ENCODE measurements at places on chromosomes 7 and 10.
A peak's percentile ranks its signal among the peaks of the same experiment; 100 is the strongest.

GRCh38 chr10:119306514-119306951 lies 99.2 kb downstream of the GRK5 start:
- DNase-seq: no peak

- DNase-seq: peak; percentile 43
Observed at GRCh38 chr7:50473531-50473930, 23.4 kb upstream of the FIGNL1 start.

DNA sequence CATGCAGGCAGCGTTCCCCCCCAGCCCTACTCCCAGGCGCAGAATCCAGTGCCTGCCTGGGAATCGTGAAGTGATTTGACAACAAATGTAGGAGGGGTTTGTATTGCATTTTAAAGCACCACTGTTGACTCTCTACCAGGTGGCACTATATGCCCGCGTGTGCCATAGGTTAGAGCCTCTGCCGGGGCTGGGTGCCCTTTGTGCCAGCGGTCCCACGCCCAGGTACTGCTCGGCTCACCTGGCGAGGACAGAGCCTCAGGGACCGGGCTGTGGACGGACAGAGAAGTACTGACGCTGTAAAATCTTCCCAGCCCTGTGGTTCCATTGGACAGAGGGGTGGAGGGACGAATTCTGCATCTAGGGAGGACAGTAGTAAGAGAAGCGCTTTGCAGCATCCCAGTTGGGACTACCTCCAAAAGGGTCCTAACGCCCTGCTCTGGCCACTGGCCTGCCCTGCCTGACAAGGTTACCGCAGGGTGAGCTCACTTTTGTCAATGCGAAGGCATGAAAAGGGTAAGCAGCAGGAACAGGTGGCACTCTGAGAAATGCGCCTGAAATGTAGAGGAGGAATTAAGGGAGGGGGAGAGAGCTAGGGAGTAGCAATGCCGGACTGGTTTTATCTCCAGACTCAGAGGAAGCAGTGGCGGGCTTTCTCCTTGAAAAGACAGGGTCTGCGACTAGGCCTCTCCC lies 788 bp upstream of the CACNA2D1 start:
- DNase-seq: no peak

- DNase-seq: no peak
Observed at GRCh38 chr7:93307131-93307660, 75.0 kb downstream of the VPS50 start.

DNA sequence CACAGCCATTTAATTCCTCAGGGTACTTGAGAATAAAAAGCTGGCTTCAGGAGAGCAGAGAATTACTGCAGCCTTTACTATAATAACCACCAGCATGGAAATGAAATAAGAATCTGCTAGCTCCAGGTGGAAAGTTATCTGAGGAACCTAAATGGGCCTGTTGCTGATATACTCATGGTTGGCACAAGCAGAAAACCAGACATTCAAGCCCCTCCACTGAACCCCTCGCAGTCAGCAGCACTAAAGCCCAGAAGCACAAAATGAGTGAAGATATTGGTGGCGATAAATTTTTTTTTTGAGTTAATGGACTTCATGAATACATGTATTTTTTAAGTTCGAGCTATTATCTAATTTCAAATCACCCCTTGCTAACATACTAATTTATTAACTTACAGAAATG lies 303.9 kb upstream of the NRP1 start:
- no peak for DNase-seq

DNA sequence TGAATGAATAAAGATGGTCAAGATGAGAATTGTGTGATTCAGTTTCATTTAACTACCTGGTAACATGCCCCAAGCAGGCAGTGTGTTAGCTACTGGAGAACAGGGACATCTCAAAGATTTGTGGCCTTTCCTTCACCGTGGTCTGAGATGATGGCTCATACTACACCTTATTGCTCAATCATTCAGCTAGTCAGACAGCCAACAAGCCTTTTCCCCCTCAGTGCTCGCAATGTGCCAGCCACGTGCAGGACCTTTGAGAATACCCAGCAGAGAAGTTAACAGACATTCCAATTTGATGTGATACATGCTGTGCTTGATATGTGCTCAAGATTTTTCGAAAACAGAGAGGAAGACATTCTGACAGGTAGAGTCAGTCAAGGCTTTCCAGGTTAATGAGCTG lies 562.8 kb downstream of the SUGCT start:
- DNase-seq: no peak

DNA sequence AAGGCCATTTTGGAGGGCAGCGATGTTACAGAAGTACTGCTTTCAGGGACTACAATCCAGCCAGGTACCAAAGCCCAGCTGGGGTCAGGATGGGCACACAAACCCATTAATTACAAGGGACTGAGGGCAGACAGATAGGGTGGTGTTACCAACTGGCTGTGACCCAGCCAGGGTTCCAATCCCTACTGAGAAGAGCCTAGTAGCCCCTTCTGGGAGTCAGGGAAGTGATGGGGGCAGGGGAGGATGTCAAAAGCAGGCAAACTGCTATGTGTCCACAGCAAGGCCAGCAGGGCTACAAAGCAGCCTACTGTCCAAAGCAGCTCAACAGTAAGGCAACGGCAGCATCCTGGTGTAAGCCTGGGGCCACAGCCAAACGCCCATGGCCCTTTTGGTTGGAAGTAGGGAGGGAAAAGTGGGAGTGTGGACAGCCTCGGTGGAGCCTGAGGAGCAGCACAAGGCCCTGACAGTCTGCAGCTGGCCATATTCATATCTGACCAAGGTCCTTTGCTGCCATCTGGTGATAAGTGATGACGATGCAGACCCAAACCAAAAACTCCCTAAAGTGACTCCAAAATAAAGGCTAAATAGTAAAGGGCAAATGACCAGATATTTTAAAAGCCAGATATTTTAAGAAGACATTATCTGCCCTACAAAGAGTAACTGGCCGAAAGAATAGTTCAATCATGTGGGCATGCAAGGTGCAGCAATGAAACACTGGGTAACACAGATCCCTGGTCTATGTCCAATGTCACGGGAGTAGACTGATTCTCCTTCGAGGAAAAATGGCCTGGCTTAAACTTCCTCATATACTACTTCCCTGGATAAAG lies 56.9 kb downstream of the XPNPEP1 start:
- DNase-seq: no peak

DNA sequence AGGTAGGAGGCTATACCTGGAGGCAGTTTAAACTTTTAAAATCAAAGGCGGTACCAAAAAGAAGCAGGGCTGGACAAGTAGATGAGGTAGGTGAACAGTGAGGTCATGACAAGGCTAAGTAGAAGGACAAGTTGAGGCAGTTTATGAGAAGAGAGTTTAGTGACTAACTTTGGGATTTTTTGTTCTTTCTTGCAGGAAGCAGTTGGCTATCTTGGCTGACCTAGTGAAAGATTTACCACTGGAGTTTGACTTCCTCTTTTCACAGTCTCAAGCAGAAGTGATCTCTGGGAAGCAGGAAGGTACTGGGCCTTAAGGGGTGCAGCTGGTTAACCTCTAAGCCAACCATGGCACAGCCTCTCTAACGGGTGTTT lies 26.3 kb downstream of the ENTPD7 start:
- no peak for DNase-seq

GRCh38 chr7:108253275-108254044 lies 123.3 kb upstream of the LAMB4 start:
- no peak for DNase-seq

GRCh38 chr7:75536491-75536890 lies 44.4 kb downstream of the SPDYE5 start:
- DNase-seq: no peak

- no peak for DNase-seq
Observed at GRCh38 chr7:19530261-19530660, 178.6 kb downstream of the POLR1F start.

GRCh38 chr7:41592236-41592635 lies 110.7 kb downstream of the INHBA start:
- DNase-seq: no peak

DNA sequence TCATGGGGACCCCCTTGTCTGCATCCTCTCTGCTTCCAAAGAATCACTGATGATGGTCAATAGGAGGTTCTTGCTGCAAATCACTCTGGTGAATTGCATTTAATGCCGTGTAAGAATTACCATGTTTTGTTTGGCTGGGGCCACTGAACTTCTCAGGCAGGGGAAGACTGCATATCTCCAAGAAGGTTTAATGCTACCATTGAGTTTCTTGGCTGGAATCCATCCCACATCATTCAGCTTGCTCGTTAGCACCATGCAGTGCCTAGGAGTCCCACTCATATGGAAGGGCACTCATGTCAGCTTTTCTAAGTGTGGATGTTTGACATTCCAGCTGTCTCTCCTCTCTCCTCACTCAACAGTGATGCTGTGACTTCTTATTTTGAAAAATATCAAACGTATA lies 50.2 kb upstream of the BAMBI start:
- DNase-seq: no peak

- no peak for DNase-seq
Observed at GRCh38 chr10:42593284-42593683, 45.1 kb downstream of the ZNF33B start.

DNA sequence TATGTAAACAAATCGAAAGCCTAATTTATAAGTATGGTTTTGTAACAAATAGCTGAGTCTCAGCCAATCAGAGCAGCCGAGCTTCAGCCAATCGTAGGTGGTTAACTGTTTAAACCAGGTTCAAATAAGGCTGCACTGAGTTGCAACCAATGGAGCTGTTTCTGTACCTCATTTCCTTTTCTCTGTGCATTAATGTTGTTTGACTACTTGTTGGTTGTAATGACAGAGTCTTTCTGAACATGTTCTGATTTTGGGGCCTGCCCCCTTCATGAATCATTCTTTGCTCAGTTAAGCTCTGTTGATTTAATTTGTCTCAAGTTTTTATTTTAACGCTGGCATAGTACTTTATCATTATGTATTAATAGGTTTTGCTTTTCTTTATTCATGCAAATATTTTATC lies 14.6 kb downstream of the OTUD1 start:
- no peak for DNase-seq

DNA sequence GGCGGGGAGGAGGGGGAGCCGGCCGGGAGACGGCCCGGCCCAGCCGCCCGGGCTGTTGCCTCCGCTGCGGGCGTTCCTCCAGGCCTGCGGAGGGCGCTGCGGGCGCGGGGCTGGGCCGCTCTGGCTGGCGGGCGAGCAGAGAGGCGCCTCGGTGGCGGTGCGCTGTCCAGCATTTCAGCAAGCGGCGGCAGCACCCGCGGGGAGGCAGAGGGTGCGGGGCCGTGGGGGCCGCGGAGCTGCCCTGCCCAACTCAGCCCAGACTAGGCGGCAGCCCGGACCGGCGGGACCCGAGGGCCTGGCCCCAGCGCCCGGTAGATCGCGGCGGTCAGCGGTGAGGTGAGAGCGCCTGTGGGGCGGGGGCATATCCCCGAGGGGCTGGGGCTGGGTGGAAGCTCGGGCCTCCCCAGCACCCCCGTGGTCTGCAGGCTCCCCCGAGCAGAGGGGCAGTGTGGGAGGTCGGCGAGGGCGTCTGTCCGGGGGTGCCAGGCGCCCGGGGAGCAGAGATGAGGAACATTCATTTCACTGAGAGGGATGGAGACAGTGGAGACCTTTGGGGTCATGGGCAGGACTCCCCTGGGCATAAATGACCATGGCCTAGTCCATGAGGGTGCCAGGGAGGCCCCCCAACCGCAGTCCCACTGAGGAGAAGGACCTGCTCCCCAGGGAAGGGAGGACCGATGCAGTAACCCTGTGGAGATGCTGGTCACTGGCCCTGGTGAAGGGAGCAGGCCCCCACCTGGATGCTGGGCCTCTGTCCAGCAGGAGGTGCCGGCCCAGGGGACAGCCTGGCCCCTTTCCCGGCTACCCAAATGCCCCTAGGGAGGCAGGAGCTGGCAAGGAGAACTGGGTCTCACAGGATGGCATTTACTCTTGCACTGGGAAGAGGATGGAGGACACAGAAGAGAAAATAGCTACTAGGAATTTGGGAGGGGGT lies at the start of gene SRRM3:
SRRM3 (plus strand) TSS at position 165 of the 934 bp plus-strand sequence. CDS start 33,171 bp downstream, outside the sequence.
- DNase-seq: peak; percentile 91

- DNase-seq: no peak
Observed at GRCh38 chr10:105743343-105744056, 1102.4 kb downstream of the SORCS3 start.

DNA sequence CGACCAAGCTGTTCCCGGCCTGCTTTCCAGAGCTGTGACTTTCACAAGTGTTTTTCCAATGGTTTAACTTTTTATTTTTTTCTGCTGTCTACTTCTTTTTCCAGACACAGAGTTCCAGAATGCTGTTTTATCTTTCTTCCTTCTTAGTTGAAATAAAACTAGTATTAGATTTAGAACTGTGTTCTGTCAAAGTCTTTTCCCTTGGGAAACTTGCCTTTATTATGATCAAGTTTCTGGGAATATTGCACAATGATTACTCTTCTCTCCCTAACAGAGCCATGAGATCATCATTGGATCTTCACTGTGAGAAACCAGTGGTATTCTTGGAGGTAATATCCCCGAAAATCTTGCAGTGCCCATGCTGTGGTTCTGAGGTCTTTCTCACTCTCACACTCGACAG lies 104.9 kb upstream of the KCND2 start:
- DNase-seq: no peak
